ENCODE measurements at places on chromosomes 1 and 21.

DNA sequence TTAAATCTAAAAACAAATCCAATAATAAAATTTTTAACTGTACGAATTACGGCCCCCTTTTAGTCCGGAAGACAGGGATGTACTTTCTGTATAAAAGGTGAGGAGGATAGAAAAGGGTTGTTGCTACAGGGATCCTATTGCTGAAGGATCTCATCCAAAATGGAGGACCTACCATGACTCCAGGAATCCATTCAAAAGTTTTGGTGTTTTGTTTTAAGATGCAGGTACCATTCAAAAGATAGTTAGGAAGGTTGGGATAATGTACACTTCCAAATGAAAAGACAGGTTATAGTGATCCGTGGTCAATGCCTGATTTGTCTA, 1.3 kb upstream of the ENAH start:
- DNase-seq = no peak

DNA sequence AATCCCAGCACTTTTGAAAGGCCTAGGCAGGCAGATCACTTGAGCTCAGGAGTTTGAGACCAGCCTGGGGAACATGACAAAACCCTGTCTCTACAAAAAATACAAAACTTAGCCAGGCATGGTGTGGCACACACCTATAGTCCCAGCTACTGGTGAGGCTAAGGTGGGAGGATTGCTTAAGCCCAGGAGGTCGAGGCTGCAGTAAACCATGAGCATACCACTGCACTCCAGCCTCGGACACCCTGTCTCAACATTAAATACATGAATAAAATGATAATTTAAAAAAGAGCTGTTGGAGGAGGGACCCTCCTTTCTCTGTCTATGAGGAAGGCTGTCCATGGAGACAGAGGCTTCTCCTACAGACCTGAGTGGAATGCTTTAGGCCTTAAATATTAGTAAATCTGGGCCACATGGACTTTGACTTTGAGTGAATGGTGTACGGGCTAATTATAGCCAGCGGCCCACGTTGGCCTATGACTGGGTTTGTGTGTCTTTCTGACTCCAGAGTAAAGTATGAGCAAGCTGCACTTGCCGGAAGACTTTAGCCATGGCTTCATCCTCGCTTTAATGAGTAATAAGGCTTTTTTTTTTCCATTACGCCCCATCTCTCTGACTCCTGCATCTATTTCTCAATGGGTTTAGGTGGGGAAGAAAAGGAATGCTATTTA, 21.3 kb downstream of the RAB3B start:
- no peak for DNase-seq

- no peak for DNase-seq
Observed at GRCh38 chr1:152182944-152183361, 23.9 kb upstream of the RPTN start.

GRCh38 chr1:209749205-209749604, 6.6 kb upstream of the TRAF3IP3 start:
- no peak for DNase-seq

DNA sequence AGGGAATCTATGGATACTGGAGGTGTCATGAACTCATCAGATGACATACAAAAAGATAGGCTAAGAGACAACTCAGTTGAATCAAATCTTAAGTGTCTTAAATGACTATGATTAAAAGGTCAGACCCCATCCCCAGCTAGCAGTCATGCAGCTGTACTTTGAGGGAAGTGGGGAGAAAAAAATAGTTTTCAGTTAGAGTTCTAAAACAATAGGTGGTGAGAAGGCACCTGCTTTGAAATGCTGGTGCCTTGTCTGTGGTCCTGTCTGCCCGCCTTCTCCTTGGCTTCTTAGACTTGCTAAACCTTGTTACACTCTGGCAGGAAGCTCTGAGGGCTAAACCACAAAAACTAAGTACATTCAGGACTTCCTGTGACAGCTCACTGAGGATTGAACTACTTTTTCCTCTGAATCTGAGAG, 15.3 kb downstream of the CD2 start:
- DNase-seq = no peak

DNA sequence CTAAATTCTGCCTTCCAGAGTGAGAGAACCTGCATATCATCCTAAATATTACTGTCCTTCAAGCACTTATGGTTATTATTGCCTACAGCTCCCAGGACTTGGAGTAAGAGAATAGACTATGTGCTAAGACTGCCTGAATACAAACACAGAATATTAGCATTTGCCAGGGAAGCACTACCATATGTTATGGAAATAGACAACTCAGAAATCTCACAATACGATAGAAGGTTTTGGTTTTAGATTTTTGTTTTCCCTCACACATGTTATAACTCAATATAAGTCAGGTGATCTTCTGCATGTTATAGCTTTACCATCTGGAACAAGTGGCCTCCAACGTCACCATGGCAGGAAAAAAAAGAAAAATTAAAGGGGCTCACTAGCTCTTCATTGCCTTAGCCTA, 413.9 kb downstream of the LRRIQ3 start:
- no peak for DNase-seq

DNA sequence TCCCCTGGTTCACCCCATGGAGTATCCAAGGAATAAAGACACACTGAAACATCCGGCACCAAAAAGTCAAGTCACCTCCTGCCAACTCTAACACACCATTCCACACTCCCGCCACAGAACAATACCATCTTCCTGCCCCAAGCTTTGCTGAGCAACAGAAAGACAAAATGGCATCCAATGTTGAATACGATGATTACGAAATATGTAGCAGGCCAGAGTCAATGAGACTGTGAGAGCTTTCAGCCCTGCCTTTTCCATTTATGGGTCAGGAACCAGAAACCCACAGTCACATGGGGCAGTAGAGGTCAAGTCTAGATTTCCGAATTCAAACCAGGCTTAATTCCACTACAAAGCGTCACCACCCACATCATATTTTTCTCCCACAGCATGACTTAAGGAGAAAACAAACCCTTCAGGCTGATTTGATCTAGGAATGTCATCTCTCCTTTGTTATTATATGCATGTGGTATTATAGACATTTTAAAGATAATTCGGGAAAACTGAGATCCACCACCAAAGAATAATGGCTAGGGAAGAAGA, 249.8 kb downstream of the SETD4 start:
- DNase-seq = no peak

DNA sequence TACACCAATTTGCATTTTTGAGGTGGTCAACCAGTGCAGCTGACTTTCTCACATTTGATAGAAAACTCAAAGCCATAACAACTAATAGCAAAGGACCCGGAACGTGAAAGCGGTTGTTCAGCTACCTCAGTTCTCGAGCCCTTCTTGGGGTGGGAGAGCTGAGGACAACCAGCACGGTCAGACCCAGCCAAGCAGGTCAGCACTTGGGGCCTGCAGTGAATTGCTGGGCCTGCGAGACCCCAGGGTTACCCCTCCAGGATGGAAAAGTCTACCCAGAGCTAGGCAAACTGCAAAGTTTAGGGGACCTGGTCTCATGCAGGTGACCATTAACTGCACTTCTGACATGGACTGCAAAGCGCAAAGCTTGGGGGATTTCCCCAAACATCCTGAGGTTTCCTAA, 23.8 kb upstream of the AJAP1 start:
- no peak for DNase-seq

DNA sequence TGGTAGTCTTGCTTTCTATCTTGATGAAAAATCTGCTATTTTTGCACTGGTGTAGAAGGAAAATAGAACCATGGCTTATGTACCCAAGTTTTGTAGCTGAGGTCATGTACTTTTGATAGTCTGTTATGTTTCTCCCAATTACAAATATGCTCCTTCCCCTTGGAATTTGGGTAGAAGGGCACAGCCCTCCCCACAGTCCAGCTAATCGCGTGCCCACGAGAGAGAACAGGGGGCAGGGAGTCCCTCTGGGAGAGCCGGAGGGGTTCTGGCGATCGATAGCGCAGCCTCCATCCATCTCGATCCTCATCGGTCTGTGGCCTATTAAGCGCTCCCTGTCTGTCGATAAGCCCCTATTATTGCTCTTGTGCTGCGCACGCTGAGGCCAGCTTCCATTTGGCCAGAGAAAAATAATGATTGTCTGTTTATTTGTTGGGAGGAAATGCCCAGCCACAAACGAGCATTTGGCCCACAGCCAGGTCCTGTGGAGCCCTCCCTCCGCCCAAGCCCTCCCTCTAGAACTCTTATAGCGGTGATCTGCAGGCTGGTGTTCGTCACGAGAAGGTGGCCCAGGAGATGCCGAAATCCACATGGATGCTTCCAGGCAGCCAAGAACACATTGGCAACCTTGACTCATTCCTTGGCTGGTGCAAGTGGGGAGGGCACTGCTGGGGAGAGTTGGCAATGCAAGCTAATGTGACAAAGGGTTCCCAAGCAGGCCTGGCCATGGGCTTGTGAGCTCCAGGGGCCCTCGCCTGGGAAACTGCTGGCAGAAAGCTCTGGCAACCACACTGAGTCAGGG, 134.7 kb upstream of the TNR start:
- no peak for DNase-seq

DNA sequence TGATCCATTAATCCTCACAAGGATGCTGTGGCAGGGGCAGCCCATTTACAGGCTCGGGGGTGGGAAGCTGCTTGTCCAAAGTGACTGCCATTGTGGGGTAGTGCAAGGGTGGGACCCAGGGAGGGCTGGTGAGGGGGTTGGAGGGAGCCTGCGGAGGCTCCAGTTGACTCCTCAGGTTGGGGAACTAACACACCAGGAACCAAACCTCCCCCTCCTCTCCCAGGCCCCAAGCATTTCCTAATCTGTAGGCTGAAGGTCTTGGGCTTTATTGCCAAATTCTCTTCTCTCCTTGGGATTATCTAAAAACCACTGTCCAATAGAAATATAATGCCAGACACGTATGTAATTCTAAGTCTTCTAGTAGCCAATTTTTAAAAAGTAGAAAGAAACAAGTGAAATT, 18.2 kb downstream of the IKBKE start:
- no peak for DNase-seq

- no peak for DNase-seq
Observed at GRCh38 chr1:14238472-14239307, 359.8 kb upstream of the KAZN start.

- no peak for DNase-seq
Observed at GRCh38 chr1:46205791-46206190, 2.7 kb downstream of the LURAP1 start.

DNA sequence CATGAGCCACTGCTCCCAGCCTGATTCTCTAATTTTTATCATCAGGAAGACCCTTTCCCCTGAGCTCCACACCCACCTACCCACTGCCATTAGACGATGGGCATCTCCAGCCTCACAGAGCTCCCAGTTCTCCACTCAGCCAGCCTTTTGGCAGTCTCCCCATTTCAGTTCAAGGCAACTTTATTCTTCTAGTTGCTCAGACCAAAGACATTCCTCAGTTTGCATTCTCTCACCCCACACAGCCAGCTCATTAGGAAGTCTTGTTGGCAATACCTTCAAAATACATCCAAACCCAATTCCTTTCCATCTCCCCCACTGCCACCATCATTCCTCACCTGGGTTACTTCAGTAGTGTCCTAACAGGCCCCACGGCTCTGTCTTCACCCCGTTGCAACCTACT, 53.4 kb upstream of the COX20 start:
- no peak for DNase-seq

- DNase-seq = no peak
Observed at GRCh38 chr1:50827546-50827945, 132.5 kb downstream of the FAF1 start.

- no peak for DNase-seq
Observed at GRCh38 chr1:41698916-41699860, 214.7 kb upstream of the EDN2 start.

DNA sequence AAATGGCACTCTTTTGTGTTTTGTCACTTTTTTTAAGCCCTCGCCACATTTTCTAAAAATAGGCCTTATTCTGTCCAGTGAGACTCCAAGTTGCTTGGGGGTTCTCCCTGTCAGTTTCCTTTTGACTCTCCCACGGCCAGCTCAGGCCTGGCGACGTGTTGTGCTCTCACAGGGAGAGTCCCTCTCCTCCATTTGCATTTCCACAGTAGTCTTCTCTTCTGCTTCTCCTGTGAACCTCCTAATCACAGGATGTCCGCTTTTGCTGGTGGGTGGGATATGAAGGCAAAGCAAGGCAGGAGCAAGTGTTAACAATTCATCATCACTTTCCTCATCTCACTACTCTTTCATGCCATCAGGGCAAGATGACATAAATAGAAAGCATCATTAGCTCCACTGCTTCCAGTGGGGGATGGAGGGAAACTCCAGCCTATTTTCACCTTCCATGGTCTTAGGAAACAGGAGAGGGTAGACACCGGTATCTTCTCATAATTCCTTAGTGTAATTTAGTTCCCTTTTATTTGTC, 99.8 kb downstream of the INTS7 start:
- DNase-seq = no peak

DNA sequence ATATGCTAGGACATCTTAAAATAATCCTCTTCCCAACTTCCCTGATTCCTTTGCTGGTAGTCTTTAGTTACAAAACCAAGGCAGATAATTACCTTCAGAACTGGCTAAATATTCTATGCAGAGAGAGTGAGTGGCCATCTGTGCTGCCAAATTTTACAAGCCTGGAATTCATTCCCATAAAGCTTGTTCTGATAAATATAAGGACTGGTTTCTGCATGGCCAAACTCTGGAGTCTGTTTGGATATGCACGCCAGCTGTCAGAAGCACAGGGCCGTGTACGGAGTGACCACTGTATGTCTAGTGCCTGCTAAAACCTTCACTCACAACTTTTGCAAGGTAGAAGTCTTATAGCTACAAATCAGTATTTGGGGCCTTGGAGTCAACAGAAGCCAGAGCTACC, 66.5 kb upstream of the RAVER2 start:
- no peak for DNase-seq

- DNase-seq = no peak
Observed at GRCh38 chr1:38487396-38487795, 372.2 kb downstream of the RRAGC start.

DNA sequence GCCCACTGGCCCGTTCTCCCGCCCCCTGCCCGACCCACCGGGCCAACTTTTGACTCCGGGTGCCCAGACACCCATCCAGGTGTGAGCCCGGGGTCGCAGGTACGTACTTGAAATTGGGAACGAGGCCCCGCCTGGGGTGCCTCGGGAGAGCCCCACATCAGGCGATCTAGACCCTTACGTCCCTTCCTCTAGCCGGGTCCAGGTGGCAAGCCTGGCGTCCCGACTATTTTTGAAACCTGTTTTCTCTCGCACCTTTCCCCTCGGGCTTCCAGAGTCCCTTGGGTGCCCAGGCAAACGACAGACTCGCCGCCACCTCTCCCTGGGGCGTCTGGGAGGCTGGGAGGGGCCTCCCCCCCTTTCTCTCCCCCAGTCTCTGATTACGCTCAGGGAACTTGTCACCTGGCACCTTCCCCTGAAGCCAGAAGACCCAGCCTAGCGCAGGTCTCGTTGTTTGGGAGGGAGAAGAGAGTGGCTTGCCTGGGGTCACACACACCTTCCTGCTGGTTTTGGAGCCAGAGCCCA, 898 bp downstream of the LDLRAP1 start:
- no peak for DNase-seq

DNA sequence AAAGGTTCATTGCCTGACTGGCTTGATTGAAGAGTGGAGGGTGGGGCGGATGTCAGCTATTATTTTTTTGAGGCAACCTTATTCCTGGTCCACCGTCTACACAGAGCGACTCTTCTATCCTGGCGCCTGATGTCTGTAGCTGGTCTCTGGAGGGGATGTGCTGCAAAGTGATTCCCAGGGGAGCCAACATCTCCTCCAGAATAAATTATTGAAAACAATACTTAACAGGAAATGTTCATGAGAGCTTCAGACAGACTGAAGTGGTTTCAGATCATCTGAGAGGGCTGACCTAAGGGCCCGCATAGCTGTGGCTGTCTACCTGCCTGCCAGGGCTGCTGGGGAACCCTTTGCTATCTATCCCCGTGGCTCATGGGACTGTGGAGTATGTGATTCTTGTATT, 66.7 kb downstream of the TEX35 start:
- peak; percentile 22 for DNase-seq

Data from SK-N-MC (cell line).